Activated CD4-positive, alpha-beta memory T cell treated with anti-CD3 and anti-CD28 coated beads, Interleukin-2, amount 10 ng/mL, durations not matched to agents 7 days and 5 days (primary cell): ENCODE measurements at places on chromosomes 6 and 20. TPM values are rescaled to one million over a fixed set of nuclear protein-coding genes. Genes with fewer than 3 reads are reported as not detected.

Gene KCNK16
- not detected for total RNA-seq

GRCh38 chr6:166560222-166560621, 26.3 kb downstream of the RAMACL start:
- H3K4me1 ChIP-seq = peaks cover 9% of the 10 kb centered on the region
- no peak overlapping the region for H3K27ac ChIP-seq
- no peak for DNase-seq
- H3K4me3 ChIP-seq = no peak overlapping the region
- no peaks in the 10 kb centered on the region for H3K27me3 ChIP-seq

Gene SLC12A5
- not detected for total RNA-seq

Gene TMEM242
- total RNA-seq = 10.1 TPM

GRCh38 chr20:11437611-11438380, 479.9 kb upstream of the BTBD3 start:
- no peak overlapping the region for H3K4me3 ChIP-seq
- H3K36me3 ChIP-seq = no peaks in the 10 kb centered on the region
- no peaks in the 10 kb centered on the region for H3K27me3 ChIP-seq
- no peak for DNase-seq
- no peaks in the 10 kb centered on the region for H3K4me1 ChIP-seq

DNA sequence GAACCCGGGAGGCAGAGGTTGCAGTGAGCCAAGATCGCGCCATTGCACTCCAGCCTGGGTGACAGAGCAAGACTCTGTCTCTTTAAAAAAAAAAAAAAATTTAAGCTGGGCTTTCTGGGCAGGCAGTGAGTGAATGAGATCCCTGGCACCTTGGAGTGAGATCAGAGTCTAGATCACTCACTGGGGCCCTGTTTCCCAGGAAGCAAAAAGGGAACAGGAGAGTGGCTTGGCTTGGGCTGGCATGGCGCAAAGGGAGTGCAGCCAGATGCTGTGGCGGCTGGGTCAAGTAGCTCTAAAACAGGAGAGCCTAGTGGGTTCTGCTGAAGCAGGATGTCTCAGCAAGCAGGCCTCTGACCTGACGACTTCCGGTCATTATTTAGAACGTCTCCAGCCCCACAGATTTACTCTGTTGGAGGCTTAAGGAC, 10.4 kb downstream of the PLCG1 start:
- no peak for DNase-seq
- peaks cover 99% of the 10 kb centered on the region for H3K4me1 ChIP-seq
- no peaks in the 10 kb centered on the region for H3K27me3 ChIP-seq
- peak overlapping the region; percentile 57 for H3K27ac ChIP-seq

DNA sequence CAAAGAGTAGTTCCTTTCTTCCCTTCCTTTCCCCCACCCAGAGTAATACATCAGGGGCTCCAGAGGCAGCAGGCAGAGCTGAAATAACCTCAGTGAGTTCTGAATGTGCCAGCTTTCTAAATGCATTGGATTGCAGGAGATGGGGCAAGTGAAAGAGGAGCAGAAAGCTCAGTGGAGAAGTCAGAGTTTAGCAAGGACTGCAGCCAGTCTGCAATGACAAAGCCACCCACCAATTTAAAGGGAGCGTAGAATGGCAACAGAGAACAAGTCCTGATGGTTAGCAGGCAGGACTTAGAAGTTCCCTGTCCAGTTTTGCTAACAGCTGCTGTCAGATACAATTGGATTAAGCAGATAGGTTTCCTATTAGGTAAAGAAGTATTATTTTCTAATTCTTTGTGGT, 203.4 kb upstream of the RIN2 start:
- DNase-seq = no peak
- H3K27ac ChIP-seq = no peak overlapping the region
- no peaks in the 10 kb centered on the region for H3K36me3 ChIP-seq
- no peaks in the 10 kb centered on the region for H3K4me1 ChIP-seq
- no peak overlapping the region for H3K4me3 ChIP-seq
- H3K27me3 ChIP-seq = no peaks in the 10 kb centered on the region

Gene SLC18B1
- total RNA-seq = 7.2 TPM

GRCh38 chr20:22920898-22921297, 114.2 kb upstream of the SSTR4 start:
- no peaks in the 10 kb centered on the region for H3K36me3 ChIP-seq
- H3K4me3 ChIP-seq = no peak overlapping the region
- no peaks in the 10 kb centered on the region for H3K27me3 ChIP-seq
- no peaks in the 10 kb centered on the region for H3K4me1 ChIP-seq
- DNase-seq = no peak

- H3K4me3 ChIP-seq = no peak overlapping the region
- no peak for DNase-seq
- H3K4me1 ChIP-seq = peaks cover 8% of the 10 kb centered on the region
- no peaks in the 10 kb centered on the region for H3K36me3 ChIP-seq
- H3K27me3 ChIP-seq = peaks cover 4% of the 10 kb centered on the region
Measured at GRCh38 chr20:38230957-38231526, 29.5 kb downstream of the KIAA1755 start.

DNA sequence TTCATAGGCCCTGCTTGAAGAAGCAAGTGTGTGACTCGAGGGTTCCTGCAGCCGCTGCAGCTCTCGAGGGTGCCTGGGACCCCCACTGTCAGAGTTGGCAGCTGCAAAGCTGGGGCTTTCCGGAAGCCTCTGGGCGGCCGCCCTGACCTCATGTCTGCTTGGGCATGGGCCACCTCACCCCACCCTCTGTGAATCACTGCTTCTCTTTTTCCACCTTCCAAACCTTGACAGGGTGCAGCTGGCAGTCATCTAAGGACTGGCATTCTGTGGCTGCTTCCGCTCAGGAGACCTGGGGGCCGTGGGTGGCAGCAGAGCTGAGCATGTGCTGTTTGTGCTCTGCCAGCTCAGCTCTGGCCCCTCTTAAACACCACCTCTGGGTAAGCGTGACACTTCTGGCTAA, 32.0 kb downstream of the ERMARD start:
- DNase-seq = no peak
- H3K4me3 ChIP-seq = no peak overlapping the region
- no peak overlapping the region for H3K27ac ChIP-seq
- no peaks in the 10 kb centered on the region for H3K4me1 ChIP-seq
- no peaks in the 10 kb centered on the region for H3K27me3 ChIP-seq

- H3K27ac ChIP-seq = no peak within 1 kb of the TSS
- no peaks in the 10 kb centered on the region for H3K4me1 ChIP-seq
- no peak within 1 kb of the TSS for H3K4me3 ChIP-seq
- no peak for DNase-seq
- no peaks in the 10 kb centered on the region for H3K36me3 ChIP-seq
Measured at GRCh38 chr20:7940341-7940740, at the start of gene HAO1. TSS of gene HAO1 (minus strand) at chr20:7940458. CDS start at chr20:7940422, 36 bp downstream.

- H3K27ac ChIP-seq = no peak overlapping the region
- no peak for DNase-seq
- no peaks in the 10 kb centered on the region for H3K27me3 ChIP-seq
- no peak overlapping the region for H3K4me3 ChIP-seq
Measured at GRCh38 chr6:139860203-139860602, 485.8 kb upstream of the CITED2 start.

Gene DEFB124
- total RNA-seq = not detected

DNA sequence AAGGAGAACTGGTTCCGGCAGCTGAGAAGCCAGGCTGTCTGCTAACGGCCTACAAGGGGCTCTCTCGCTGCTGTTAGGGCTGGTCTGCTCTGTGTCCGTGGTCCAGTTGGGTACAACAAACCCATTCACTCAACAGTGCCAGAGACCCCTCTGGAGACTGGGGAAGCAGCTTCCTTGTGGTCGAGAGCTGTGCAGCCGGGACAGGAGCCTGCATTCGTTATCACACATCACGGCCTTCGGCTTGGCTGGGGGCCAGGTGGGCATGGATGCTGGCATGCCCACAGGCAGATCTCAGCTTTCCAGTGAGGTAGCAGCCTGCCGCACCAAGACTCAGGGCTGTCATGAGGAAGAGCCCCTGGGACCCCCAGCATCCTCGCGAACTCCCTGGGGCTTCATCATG, 124.7 kb downstream of the PREX1 start:
- H3K36me3 ChIP-seq = peaks cover 92% of the 10 kb centered on the region
- H3K27me3 ChIP-seq = no peaks in the 10 kb centered on the region
- H3K4me3 ChIP-seq = no peak overlapping the region
- H3K4me1 ChIP-seq = peaks cover 57% of the 10 kb centered on the region
- H3K27ac ChIP-seq = no peak overlapping the region

- no peak for DNase-seq
- no peak overlapping the region for H3K27ac ChIP-seq
- H3K36me3 ChIP-seq = peaks cover 31% of the 10 kb centered on the region
Measured at GRCh38 chr6:2828629-2829028, 13.0 kb downstream of the SERPINB1 start.

GRCh38 chr6:20260360-20260759, 48.1 kb upstream of the MBOAT1 start:
- no peak overlapping the region for H3K27ac ChIP-seq
- H3K27me3 ChIP-seq = peaks cover 11% of the 10 kb centered on the region
- no peak for DNase-seq
- no peaks in the 10 kb centered on the region for H3K36me3 ChIP-seq
- no peak overlapping the region for H3K4me3 ChIP-seq

GRCh38 chr6:170150590-170150945, 140.3 kb downstream of the DLL1 start:
- no peak overlapping the region for H3K27ac ChIP-seq
- DNase-seq = no peak
- peaks cover 18% of the 10 kb centered on the region for H3K27me3 ChIP-seq
- H3K36me3 ChIP-seq = no peaks in the 10 kb centered on the region
- peaks cover 28% of the 10 kb centered on the region for H3K4me1 ChIP-seq
- H3K4me3 ChIP-seq = no peak overlapping the region

Gene LAMA4
- not detected for total RNA-seq

DNA sequence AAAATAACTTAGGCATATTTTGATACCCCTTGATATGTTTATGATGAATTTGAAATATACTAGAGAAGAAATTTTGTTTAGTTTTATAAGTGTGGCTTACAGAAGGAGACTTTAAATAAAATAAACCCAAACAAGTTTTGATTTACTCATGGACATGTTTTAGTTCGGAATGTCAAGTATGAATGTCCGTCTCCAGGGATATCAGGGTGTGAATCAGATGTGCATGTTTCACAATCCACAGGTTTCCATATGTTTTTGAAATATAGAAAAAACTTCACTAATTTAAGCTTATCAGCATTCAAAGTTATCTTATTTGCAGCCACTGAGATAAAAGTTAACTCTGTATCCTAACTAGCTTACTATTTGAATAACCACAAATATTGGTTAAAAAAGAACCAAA, 51.5 kb downstream of the PLCB1 start:
- H3K4me1 ChIP-seq = no peaks in the 10 kb centered on the region
- no peaks in the 10 kb centered on the region for H3K36me3 ChIP-seq
- DNase-seq = no peak

- no peak for DNase-seq
- H3K4me1 ChIP-seq = peaks cover 4% of the 10 kb centered on the region
- no peaks in the 10 kb centered on the region for H3K27me3 ChIP-seq
- H3K4me3 ChIP-seq = no peak overlapping the region
- no peaks in the 10 kb centered on the region for H3K36me3 ChIP-seq
Measured at GRCh38 chr20:47202733-47203667, 153.5 kb downstream of the ZMYND8 start.

Gene MEP1A
- total RNA-seq = not detected

DNA sequence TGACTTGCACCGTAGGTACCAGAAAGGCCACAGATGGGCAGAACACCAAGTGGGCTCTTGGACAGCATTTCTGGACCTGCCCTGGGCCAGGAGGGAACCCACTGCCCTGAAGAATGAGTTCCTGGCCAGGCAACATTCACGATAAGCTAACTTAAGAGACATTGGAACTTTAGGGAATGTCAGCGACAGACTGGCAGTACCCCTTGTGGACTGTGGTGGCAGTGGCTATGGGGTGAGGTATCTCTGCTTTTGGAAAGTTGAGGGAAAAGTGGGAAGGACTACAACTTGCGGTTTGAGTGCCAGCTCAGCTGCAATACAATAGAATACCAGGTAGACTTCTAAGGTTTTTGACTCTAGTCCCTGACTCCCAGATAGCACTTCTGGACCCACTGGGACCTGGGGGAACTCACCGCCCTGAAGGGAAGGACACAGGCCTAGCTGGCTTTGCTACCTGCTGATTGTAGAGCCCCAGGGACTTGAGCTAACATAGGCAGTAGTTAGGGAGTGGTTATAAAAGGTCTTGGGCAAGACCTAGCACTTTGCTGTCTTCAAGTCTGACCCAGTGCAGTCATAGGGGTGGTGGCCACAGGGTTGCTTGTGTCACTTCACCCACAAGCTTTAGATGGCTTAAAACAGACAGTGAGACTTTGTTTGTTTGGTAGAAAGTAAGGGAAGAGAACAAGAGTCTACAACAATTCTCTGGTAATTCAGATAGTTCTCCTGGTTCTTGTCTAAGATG, 617.6 kb downstream of the COL12A1 start:
- H3K4me1 ChIP-seq = no peaks in the 10 kb centered on the region
- DNase-seq = no peak
- H3K36me3 ChIP-seq = no peaks in the 10 kb centered on the region
- no peaks in the 10 kb centered on the region for H3K27me3 ChIP-seq

DNA sequence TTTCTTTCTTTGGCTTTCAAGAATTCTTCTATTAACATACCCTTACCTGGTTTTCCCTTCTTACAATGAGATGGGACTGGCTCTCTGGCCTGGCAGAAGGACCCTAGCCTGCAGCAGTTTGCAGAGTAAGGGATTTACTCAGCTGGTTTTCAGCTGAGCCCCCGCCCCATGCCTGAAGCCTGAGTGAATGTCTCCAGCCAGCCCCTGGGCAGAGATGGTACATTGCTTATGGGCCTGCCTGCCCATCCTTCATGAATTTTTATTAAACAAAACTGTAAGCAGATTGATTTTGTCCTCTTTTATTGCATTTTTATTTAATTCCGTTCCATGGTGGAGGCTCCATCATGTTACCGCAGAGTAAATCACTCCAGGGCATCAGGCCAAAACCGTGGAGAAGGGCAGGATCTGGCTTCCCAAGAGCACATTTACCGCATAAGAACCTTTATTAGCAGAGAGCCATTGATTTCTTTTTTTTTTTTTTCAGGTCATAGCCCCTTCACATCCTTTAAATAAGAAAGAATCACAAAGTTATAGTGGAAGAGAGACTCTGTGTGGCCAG, 316.2 kb downstream of the DHX35 start:
- H3K4me1 ChIP-seq = no peaks in the 10 kb centered on the region
- H3K36me3 ChIP-seq = no peaks in the 10 kb centered on the region
- DNase-seq = no peak
- H3K4me3 ChIP-seq = no peak overlapping the region
- no peak overlapping the region for H3K27ac ChIP-seq

Gene KLC4
- total RNA-seq = 20.3 TPM

- DNase-seq = no peak
- no peak overlapping the region for H3K27ac ChIP-seq
- H3K36me3 ChIP-seq = no peaks in the 10 kb centered on the region
- no peak overlapping the region for H3K4me3 ChIP-seq
Measured at GRCh38 chr6:49326347-49326746, 136.7 kb downstream of the MMUT start.

- H3K4me3 ChIP-seq = no peak overlapping the region
- H3K27me3 ChIP-seq = no peaks in the 10 kb centered on the region
- DNase-seq = no peak
- H3K27ac ChIP-seq = no peak overlapping the region
Measured at GRCh38 chr20:3861191-3861590, 14.6 kb downstream of the MAVS start.

Gene PDE10A
- total RNA-seq = not detected

- peaks cover 21% of the 10 kb centered on the region for H3K4me1 ChIP-seq
- peaks cover 55% of the 10 kb centered on the region for H3K27me3 ChIP-seq
- no peak for DNase-seq
- H3K4me3 ChIP-seq = no peak overlapping the region
Measured at GRCh38 chr6:137025786-137026730, 18.7 kb downstream of the IL20RA start.

GRCh38 chr6:66948106-66948505, 1241.1 kb upstream of the EYS start:
- H3K4me3 ChIP-seq = no peak overlapping the region
- no peak for DNase-seq
- no peak overlapping the region for H3K27ac ChIP-seq
- H3K27me3 ChIP-seq = no peaks in the 10 kb centered on the region
- H3K4me1 ChIP-seq = no peaks in the 10 kb centered on the region
- H3K36me3 ChIP-seq = no peaks in the 10 kb centered on the region

Gene DLL1
- 0.20 TPM for total RNA-seq
